ENCODE measurements at places on chromosomes 12 and 14. TPM values are rescaled to one million over a fixed set of nuclear protein-coding genes. Genes with fewer than 3 reads are reported as not detected.

DNA sequence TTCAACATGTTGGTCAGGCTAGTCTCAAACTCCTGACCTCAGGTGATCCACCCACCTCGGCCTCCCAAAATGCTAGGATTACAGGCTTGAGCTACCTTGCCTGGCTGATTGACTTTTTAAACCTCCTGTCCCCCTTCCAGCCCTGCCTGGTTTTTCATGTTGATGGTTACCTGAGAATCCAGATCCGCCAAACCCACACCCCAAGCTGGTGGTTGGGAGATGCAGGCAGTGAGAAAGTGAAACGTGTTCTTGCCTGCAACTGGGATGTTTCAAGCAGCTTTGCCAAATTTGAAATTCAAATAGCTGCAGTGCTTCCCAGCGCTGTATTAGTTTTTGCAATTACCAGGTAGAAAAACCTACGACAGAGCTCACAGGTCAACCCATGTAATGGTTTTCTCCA is 238.3 kb upstream of the PWP1 start:
- DNase-seq = no peak

- DNase-seq = no peak
Measured at GRCh38 chr14:37202265-37202664, 4.5 kb downstream of the MIPOL1 start.

DNA sequence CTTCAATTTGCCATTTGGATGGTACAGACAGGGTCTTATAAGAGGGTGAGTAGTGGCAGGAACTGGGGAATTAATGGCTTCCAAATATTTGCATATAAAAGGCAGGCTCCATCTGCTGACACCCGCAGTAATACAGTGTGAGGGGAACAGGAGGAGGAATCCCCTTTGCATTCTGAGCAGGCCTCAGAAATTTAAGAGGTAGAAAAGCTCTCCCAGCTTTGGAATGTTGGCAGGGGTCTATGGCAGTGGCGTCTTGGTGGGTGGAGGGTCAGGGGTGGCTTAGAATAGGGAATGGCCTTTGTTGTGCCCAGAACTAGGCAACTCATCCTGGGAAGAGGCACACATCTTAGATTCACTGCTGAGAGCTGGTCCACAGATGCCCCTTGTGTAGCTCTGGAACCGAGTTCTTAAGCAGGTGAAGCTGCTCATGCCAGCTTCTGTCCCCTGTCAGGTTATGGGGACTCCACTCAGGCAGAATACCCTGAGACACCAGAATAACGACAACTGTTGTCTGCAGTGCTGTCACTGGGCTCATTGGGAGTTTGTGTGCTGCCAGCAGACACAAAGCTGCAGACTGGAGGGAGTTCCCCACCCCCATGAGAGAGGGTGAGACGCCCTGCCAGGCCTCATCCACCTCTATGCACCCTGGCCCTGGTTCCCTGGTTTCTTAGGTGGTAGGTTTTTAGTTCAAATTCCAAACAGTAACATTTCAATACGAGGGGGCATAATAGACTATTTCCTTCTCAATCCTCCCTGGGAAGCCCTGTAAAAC is 190.2 kb downstream of the MON2 start:
- no peak for DNase-seq

DNA sequence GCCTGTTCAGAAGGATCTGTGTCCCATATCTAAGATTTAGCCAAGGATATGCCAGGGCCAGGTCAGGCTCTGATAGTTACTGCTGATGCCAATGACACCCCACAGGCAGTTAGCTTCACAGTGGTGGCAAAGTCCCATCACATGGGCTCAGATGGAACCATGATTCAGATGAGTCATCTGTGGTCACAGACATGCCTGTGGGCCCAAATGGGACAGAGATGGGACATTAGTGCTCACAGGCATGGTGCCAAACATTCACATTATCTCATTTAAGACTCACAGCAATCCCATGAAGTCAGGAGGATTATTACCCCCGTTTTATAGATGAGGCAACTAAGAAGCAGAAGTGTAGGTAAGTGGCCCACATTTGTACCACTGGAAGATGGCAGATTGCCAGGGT is 207.8 kb downstream of the DPF3 start:
- no peak for DNase-seq

DNA sequence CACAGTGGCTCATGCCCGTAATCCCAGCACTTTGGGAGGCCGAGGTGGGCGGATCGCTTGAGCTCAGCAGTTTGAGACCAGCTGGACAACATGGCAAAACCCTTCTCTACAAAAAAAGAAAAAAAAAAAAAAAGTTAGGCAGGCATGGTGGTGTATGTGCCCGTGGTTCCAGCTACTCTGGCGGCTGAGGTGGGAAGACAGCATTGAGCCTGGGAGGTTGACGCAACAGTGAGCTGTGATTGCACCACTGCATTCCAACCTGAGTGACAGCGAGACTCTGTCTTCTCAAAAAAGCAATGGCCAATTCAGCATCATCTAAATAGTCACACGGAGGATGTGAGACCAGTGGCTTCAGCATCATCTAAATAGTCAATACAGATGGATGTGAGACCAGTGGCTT is 10.4 kb upstream of the SAMD4A start:
- no peak for DNase-seq

DNA sequence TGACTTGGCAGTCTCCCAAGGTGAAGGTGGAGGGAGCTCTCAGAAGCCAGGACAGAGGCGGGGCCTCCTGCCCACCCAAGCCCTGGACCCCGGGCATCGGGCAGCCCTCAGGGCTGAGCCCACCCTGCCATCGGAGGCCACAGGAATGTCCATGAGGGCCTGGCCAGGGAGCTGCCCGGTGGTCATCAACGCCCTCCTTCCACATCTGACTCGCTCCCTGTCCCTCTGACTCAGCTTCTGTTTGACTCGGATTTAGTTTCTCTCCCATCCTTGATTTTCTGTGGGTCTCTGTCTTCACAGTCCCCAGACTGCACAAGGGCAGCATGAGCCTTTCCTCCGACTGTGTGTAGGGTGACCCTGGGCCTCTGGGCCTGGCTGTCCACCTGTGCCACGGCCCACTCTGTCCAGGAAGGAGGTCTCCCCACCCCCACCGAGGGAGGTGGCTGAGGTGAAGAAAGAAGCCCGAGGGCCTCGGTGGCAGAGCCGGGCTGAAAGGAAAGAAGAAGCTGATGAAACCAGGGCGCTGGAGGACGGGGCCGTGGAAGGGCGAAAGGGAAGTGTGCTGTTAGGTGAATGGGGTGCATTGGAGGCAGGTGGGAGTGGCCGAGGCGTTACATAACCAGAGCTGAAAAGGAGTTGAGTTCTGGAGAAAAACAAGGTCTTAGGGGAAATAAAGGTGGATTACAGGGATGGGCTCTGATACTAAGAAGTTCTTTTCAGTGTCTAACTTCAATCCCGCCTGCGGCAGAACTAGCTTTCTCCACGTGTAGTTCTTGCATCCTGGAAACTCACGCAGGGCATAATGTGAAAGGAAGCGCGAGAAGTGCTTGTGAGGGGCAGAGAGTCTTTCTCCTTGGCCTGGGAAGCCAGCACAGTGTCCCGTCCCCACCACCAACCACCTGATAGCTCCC is 16.7 kb upstream of the TMEM106C start:
- no peak for DNase-seq

GRCh38 chr14:95608637-95609235 is 73.9 kb downstream of the GLRX5 start:
- DNase-seq = no peak

GRCh38 chr12:11778713-11779685 is 129.5 kb downstream of the ETV6 start:
- DNase-seq = peak; percentile 66

- no peak for DNase-seq
Measured at GRCh38 chr12:7069386-7069785, 8.9 kb downstream of the C1S start.

DNA sequence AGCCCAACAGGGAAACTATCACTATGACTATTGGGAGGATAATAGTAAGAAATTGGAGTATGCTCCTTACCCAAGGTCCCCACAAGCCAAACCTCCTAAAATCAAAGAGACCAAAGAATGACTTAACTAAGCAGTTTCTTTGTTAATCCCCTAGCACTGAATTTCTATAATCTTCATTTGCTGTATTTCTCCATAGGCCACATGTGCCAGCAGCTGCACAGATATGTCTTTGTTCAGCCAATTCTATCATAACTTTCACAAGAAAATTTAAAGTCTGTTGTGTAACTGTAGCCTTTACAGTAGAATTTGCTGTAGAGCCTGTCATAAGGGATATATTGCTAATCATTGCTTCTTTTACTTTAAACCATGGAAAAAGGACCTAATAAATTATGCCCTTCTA is 104.0 kb downstream of the RIN3 start:
- no peak for DNase-seq

DNA sequence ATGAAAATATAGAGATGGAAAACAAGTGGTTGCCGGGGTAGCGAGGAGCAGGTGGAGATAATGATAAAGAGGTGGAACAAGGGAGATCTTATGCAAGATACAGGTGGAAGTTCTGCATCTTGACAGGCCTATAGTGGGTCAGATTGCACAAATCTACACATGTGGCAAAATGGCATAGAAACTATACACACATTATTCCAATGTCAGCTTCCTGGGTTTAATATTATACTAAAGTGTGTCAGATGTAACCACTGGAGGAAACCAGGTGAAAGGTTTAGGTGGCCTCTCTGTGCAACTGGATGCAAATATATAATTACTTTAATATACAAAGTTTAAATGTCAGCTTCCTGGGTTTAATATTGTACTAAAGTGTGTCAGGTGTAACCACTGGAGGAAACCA is 1.1 kb downstream of the SLC38A4 start:
- no peak for DNase-seq

DNA sequence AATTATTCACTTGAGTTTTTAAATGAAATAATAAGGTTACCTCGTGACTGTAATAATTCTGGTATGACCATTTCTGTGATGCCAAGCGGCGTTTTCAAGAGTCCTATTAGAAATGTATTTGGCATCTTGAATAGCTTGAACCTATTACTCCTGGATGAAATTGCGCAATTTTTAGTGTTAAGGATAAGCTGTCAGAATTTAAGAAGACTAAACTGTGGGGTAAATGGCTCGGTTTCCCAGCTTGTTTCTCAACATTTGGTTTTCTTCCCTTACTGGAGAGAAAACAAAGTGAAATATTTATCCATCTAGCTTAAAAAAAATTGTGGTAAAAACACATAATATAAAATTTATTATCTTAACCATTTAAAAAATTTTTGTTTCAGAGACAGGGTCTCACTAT is 26.8 kb downstream of the PCNX1 start:
- DNase-seq = no peak

- no peak for DNase-seq
Measured at GRCh38 chr12:110270125-110270962, 10.7 kb upstream of the ATP2A2 start.

DNA sequence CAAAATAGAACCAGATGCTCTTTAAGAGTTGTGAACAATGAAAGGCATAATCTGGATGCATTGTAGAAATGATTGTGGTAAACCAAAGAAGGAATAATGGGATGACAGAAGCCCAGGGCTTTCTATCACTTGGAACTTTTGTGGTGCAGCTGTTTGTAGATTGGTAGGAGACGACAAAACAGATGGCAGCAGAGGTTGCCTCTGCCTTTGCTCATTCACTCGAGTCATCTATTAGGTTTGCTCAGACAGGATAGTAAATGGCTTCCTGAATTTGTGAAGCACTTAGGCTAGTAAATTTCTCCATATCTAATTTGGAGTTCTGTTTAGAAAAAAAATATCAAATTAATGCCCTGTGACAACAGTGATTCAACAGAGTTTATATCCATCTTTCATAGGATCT is 78.4 kb downstream of the FGD4 start:
- no peak for DNase-seq

- no peak for DNase-seq
Measured at GRCh38 chr14:82776958-82777357, 1243.3 kb upstream of the SEL1L start.

TAS2R20 gene
- 0.58 TPM for total RNA-seq

NELL2 gene
- total RNA-seq = 0.46 TPM

KRT74 gene
- not detected for total RNA-seq

FZD10 gene
- total RNA-seq = 1.0 TPM
